Neural crest cell (in vitro differentiated cells): ENCODE measurements at places on chromosomes 3 and 15.

- DNase-seq: no peak
Measured at GRCh38 chr3:49020330-49021212, 1.4 kb upstream of the NDUFAF3 start.

DNA sequence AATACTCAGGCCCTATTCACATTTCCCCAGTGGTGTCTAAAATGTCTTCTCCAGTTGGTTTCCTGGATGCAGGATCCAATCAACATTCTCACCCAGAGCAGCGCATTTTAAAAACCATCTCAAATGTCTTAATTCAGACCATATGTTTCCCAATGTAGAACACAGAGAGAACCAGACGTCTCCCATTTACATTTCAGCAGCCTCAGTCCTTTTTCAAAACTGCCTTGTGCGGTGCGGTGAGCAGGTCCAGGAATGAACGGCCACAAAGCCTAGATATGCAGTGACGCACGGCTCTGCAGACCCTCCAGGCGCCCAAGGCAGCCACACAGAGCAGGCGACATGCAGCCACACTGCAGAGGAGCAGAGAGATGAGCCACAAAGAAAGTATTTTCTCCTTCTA lies 66.1 kb upstream of the MEX3B start:
- DNase-seq: no peak

- DNase-seq: no peak
Measured at GRCh38 chr15:68218847-68219798, 10.4 kb downstream of the CLN6 start.

GRCh38 chr3:182636646-182637045 lies 156.7 kb upstream of the ATP11B start:
- no peak for DNase-seq

- DNase-seq: no peak
Measured at GRCh38 chr15:91942720-91943394, 89.3 kb downstream of the SLCO3A1 start.

DNA sequence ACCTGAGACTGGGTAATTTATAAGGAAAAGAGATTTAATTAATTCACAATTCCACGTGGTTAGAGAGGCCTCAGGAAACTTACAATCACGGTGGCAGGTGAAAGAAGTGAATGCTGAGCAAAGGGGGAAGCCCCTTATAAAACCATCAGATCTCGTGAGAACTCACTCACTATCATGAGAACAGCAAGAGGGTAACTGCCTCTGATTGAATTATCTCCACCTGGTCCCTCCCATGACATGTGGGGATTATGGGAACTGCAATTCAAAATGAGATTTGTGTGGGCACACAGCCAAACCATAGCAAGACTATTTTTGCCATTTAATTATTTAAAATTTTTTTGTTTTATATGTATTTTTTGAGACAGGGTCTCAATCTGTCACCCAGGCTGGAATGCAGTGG lies 27.0 kb upstream of the KCTD6 start:
- no peak for DNase-seq

- DNase-seq: no peak
Measured at GRCh38 chr15:77839456-77839855, 206.7 kb upstream of the LINGO1 start.

GRCh38 chr3:98692787-98693473 lies 70.2 kb upstream of the ST3GAL6 start:
- no peak for DNase-seq

DNA sequence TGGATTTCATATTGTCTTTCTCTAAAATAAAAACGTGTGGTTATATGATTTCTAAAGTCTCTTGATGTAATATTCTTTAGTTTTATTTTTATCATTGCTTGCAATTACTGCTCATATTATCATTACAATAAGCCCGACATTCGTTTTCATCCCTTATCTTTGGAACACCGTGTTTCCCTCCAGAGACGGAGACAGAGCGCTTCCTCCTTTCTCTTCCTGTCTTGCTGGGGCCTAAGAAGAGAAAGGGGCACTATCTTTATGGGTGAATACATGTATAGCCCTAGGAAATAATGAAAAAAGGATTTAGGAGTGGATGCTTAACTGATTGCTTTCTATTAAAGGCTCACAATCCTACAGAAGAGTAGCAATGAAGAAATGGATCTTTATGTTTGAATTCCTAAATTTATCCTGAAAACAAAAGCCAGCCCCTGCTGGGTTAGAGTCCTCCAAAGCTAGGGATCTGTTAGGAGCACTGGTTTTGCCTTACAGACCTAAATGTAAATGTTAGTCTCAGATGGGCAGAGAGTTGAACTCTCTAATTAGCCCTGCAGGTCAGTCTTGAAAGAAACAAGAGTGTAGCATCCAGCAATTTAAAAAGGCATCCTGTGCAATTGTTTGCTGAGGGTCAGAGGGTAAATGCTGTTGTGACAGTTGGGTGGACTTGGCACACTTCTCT lies 145.1 kb downstream of the TP63 start:
- no peak for DNase-seq
